ENCODE measurements at places on chromosomes 3 and 15.

DNA sequence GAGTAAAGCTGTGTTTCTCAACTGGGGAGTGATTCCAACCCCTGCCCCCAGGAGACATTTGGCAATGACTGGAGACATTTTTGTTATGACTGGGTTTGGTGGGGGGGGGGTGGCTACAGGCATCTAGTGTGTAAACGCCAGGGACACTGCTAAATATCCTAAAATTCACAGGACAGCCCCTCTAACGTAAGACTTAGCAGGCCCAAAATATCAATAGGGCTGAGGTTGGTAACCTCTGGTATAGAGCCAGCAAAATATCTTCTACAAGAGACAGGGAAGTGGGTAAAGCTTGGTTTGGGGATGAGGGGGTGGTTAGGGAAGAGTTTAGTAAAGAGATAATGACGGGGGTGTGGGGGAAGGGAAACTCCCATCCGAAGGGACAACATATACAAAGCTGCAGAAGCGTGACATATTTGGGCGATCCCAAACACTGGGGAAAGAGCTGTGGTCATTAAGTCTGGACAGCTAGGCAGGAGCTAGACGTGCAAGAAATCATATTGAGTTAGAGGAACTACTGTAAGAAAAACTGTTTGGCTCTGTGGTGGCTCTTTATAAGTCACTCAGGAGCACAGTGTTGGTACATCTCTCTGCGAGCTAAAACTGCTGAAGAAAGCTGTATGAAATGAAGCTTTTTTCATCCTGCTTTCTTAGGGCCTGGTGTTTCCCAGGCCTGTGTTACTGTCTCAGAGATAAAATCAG is 697 bp upstream of the TRIM69 start:
- DNase-seq, result no peak

GRCh38 chr15:43268111-43269105 is 1.7 kb upstream of the TGM5 start:
- DNase-seq, result no peak

GRCh38 chr15:65382921-65383320 is 5.1 kb upstream of the IGDCC3 start:
- no peak for DNase-seq

- DNase-seq, result no peak
Measured at GRCh38 chr15:69499521-69500211, 47.0 kb downstream of the RPLP1 start.

- no peak for DNase-seq
Measured at GRCh38 chr15:92315595-92316211, 78.0 kb upstream of the ST8SIA2 start.

DNA sequence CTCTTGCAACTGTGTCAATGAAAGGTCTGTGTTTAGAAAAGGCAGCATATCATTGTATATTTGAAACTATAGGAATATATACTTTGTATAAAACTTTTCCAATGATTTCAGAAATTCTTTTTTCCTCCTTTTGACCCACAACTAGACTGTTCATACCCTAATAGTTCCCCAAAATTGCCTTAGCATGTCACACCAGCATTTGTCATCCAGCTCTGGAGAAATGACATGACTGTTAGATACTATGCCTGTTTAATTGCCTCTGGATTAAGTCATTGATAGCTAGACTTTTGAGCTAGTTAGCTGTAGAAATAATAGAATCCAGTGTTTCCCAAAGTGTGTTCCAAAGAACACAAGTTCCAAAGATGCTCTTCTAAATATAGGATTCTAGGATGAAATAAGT is 32.4 kb downstream of the B3GALNT1 start:
- no peak for DNase-seq

DNA sequence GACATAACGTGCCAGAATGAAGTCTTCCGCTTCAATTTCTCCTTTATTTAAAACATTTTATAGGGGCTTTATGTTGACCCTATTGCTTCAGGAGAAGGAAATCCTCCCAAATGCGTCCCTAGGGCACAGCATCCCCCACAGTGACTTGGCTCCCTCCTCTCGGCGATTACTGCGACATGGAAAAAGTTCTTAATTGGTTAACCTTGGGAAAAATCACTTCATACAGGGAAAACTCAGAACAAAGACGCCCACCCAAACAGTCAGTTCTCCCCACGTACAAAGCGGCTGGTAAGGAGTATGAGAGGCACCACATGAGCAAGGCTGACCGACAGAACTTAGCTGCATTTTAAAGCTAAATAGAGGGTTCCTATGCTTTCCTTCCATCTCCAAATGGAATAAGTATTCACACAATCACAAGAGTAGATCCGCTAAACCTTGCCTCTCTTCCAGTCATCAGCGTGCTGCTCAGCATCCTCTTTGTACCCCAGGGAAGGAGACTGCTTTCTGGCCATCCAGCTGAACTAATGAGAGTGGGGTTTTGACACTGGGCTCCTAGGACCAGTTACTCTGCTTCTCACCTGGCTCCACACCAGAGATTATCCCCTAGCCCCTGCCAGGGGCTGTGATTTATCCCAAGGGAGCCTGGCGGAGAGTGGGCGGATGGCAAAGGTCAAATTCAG is 415.3 kb upstream of the WNT5A start:
- no peak for DNase-seq

DNA sequence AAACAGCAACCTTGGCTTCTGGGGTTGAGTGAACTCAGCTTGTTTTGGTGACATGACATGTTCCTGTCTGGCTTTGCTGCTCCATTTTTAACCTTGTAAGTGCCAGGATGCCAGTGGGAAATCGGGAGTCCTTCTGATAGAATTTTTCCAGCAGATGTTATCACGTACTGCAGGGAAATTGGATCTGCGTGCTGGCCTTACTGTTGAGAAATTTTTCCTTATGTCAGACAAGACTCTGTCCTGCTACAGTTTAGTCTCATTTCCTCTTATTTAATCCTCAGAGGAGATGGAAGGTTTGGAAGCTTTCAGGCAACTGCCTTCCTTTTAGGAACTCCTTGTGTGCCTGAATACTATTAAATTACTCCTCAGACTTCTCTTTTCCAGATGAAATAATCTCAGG is 80.6 kb downstream of the PGPEP1L start:
- no peak for DNase-seq

- DNase-seq, result no peak
Measured at GRCh38 chr3:56878074-56878473, 76.3 kb upstream of the ARHGEF3 start.

- no peak for DNase-seq
Measured at GRCh38 chr3:55487381-55488241, 505 bp upstream of the WNT5A start.

GRCh38 chr15:68900027-68900426 is 30.3 kb upstream of the SPESP1 start:
- DNase-seq, result no peak

DNA sequence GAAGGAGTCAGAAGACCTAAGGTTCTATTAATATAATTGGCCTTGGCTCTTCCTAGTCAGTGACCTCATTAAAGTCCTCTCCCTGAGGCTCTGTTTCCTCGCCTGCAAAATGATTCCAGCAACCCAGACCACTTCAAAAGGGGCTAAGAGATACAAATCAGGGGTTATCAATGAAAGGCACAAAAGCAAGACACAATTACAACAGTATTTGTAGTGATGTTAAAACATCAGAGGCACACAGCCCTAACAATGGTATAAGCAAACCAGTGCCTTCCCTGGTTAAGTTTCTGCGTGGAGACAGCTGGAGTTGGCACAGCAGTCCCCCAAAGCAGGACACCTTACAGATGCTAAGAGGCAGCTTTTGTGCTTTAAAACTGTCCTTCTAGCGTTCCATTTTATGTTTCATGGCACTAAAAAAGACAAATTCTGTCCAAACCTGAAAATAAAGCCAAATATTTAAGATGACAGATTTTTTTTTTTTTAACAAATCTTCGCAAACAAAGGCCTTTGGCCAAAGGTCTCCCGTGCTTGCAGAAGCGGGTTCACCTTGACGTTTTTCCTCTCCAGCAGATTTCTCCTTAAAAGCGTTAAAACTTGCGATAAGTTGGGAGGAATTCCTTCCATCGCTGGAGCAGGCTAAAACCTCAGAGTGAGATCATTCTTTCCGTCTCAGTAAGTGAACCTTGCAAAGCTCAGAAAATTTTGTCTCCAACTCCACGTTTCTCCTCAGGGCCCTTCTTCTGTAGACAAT is 999 bp downstream of the ZNF280D start:
- DNase-seq, result no peak

- DNase-seq, result no peak
Measured at GRCh38 chr3:124229420-124229819, 237.5 kb upstream of the ROPN1 start.

DNA sequence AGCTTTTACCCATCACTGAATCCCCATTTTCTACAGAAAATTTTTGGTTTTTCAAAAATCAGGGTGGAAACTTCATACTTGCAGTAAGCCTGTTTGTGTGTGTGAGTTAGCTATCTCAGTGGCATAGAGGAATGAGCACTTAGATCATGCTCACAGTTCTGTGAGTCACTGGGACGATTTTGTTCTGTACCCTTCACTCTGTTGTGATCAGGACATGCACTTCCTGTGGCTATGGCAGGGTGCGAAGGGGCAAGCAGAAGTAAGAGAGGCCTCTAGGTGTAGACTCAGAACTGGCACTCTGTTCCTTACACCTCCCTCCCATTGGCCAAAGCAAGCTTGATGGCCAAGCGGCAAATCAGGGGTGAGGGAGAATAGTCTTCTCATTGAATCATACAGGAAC is 11.6 kb downstream of the NIPA2 start:
- no peak for DNase-seq

DNA sequence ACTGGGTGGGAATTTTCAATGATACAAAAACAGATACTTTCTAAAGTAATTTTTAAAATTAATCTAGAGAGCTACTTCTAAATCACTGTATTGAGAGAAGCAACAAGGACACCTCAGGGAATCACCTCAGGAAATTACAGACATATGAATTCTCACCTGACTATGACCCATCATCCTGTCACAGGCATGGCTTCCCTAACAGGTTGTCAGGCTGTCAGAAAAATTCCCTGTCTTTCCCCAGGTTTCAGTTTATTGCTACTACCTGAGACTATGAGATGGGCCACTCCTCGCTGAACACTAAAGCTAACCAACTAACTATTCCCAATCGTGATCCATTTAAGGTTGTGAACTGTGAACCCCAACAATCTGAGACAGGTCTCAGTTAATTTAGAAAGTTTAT is 66.1 kb downstream of the CD200 start:
- DNase-seq, result no peak

- no peak for DNase-seq
Measured at GRCh38 chr15:62047282-62047827, 12.9 kb downstream of the VPS13C start.

GRCh38 chr15:91980502-91981267 is 127.2 kb downstream of the SLCO3A1 start:
- no peak for DNase-seq

DNA sequence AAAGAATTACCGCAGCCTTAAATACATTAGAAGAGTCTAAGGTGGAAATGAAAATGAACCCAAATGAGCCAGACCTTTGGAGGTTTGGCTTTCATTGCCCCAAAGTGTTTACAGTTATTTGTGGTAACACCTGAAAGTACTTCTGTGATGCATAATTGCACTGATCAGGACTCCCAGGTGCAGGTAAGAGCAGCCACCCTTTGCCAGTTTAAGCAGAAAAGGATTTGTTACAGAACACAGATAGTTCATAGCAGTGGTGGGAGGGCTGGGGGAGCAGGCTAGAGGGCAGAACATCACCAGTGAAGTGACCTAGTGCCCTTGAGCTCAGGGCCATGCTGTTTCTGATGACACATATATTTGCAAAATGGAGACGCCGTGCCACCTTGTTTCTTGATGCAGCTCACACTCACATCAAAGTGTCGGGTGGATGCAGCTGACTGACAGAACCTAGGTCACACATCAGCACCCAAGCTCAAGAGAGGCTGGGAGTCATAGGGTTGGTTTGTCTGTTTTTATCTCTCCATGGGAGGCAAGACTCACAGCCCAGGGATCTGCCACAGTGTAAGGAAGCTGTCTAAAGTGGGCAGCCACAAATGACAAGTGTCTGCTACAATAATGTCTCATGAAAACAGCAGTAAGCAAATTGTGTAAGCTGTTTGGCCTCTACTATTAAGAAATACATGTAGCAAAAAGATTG is 49.1 kb downstream of the NEK11 start:
- no peak for DNase-seq

DNA sequence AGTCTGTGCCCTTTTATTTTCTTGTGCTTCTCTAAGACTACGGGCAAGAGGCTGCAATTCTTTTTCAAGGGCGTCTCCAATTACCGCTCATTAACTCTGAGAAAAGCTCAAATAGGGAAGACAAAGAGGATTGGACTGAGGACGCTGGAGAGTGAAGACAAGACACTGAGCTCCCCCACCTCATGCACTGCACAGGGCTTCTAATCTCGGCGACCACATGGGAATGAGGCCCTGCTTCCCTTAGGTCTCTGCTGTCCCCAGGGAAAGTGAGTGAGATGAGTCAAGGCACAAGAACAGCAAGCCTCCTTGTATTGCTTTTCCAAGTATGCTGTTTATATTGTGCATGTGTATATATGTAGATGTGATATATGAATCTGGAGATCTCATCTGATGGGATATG is 392.2 kb upstream of the CFAP20DC start:
- DNase-seq, result no peak

DNA sequence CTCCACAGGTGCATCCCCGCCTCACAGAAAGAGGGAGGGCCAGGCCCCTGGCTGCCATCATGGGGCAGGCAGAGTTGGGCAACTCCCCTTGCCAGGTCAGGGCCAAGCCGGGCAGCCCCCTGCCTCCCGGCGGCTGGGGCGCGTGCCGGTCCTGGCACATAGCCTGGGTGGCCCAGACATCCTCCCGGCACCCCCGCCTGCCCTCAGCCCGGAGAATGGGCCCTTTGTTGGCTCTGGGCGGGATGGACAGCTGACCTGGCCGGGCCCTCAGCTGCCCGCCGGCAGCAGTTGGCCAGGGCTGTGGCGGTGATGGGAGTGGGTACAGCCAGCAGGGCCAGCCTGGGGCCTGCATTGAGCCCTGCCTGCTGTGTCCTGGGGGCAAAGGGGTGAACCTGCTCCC is 16.5 kb downstream of the PLXNA1 start:
- DNase-seq, result no peak

DNA sequence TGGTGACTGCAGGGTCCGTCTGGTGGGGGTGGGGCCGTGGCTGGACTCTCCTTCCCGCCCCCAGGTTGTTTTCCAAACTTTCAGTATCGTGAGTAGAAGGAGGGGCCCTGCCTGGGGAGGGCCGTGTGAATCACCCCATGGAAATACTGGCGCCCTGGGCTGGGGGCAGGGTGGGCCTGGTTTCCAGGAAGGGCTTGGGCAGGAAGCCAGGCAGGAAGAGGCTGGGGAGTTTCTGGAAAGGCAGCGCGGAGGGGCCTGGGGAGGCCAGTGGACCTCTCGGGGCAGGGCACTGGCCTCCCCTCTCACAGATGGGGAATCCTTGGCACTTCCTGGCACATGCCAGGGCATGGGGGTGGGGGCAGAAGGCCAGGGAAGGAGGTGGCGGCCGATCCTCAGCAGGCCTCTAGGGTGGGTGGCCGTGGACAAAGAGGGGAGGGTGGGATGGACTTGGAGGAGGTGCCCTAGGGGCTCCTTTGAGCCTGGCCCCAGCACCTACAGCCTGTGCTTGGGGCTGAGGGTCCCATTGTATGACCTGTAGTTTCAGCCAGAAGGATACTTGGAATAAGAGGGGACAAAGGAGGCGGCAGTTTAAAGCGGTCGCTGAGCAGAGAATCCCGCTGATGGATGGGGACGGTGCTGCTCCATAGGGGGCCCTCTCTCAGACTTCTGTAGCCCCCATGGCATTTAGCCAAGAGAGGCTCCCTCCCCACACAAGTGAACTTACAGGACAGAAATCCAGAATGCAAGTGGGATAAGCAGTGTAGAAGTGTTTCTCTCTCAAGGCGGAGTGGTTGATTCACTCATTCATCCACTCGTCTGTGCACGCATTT is 56.5 kb upstream of the GATA2 start:
- peak; percentile 36 for DNase-seq

- DNase-seq, result no peak
Measured at GRCh38 chr3:82586414-82586813, 825.0 kb upstream of the GBE1 start.

GRCh38 chr3:141115789-141116541 is 64.8 kb downstream of the SPSB4 start:
- no peak for DNase-seq
